ENCODE measurements at places on chromosomes 16 and 17. TPM values are rescaled to one million over a fixed set of nuclear protein-coding genes. Genes with fewer than 3 reads are reported as not detected.
A peak's percentile ranks its signal among the peaks of the same experiment; 100 is the strongest.

- H3K36me3 ChIP-seq, result no peaks in the 10 kb centered on the region
- DNase-seq, result no peak
- no peaks in the 10 kb centered on the region for H3K27me3 ChIP-seq
- peak overlapping the region; percentile 38 for H3K27ac ChIP-seq
- no peaks in the 10 kb centered on the region for H3K4me1 ChIP-seq
These were observed 49.7 kb downstream of the MYO1D start for GRCh38 chr17:32827227-32827626.

DNA sequence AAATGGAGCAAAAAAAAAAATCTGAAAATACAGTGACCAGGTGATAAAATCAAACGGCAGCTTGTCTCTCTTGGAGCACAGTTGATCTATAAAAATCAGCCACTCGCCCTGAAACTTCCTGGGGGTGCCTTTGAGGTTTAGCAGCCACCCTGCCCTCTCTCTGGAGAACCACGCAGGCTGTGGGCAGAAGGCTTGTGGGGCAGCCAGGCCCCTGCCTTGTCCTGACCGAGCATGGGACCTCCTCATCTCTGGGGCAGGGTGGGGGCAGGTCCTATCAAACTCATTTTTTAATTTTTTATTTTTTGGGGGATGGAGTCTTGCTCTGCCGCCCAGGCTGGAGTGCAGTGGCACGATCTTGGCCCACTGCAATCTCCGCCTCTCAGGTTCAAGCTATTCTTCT, 5.0 kb downstream of the TMEM238L start:
- no peak overlapping the region for H3K27ac ChIP-seq
- H3K27me3 ChIP-seq, result no peaks in the 10 kb centered on the region
- DNase-seq, result no peak
- no peaks in the 10 kb centered on the region for H3K4me1 ChIP-seq
- no peak overlapping the region for H3K4me3 ChIP-seq
- H3K36me3 ChIP-seq, result no peaks in the 10 kb centered on the region

- no peaks in the 10 kb centered on the region for H3K27me3 ChIP-seq
- no peak for DNase-seq
- peaks cover 51% of the 10 kb centered on the region for H3K36me3 ChIP-seq
- H3K27ac ChIP-seq, result no peak overlapping the region
- H3K4me1 ChIP-seq, result no peaks in the 10 kb centered on the region
These were observed 19.1 kb downstream of the ETV4 start for GRCh38 chr17:43526886-43527648.

DNA sequence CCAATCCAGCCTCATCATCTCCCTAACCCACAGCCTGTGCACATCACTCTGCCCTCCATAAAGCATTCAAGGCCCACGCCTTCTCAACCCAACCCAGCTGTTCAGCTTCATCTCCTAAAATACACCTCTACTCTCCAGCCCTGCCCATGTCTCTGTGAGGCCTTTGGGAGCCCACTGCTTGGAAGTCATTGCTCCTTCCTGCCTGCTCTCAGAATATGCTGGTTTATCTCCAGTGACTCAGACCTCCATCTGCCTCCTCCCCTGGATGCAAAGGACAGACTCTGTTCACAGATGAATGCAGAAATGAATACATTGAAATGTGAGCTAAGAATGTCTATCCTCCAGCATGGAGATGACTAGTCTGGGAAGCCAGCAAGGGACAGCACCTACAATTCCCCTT, 19.0 kb downstream of the KCNG4 start:
- H3K27me3 ChIP-seq, result no peaks in the 10 kb centered on the region
- H3K4me1 ChIP-seq, result no peaks in the 10 kb centered on the region
- H3K27ac ChIP-seq, result no peak overlapping the region
- H3K36me3 ChIP-seq, result no peaks in the 10 kb centered on the region
- H3K4me3 ChIP-seq, result no peak overlapping the region

GRCh38 chr16:30866031-30866430, 27.8 kb downstream of the BCL7C start:
- no peaks in the 10 kb centered on the region for H3K36me3 ChIP-seq
- no peak overlapping the region for H3K27ac ChIP-seq
- DNase-seq, result no peak
- no peak overlapping the region for H3K4me3 ChIP-seq

GRCh38 chr16:24681793-24682192, 47.7 kb upstream of the TNRC6A start:
- no peaks in the 10 kb centered on the region for H3K36me3 ChIP-seq
- DNase-seq, result no peak
- H3K4me3 ChIP-seq, result no peak overlapping the region
- peaks cover 14% of the 10 kb centered on the region for H3K4me1 ChIP-seq
- no peaks in the 10 kb centered on the region for H3K27me3 ChIP-seq
- H3K27ac ChIP-seq, result no peak overlapping the region

GRCh38 chr17:45243750-45244149, 18.1 kb downstream of the SPATA32 start:
- no peaks in the 10 kb centered on the region for H3K27me3 ChIP-seq
- no peak overlapping the region for H3K4me3 ChIP-seq
- H3K36me3 ChIP-seq, result peaks cover 13% of the 10 kb centered on the region
- peaks cover 38% of the 10 kb centered on the region for H3K4me1 ChIP-seq
- no peak for DNase-seq

DNA sequence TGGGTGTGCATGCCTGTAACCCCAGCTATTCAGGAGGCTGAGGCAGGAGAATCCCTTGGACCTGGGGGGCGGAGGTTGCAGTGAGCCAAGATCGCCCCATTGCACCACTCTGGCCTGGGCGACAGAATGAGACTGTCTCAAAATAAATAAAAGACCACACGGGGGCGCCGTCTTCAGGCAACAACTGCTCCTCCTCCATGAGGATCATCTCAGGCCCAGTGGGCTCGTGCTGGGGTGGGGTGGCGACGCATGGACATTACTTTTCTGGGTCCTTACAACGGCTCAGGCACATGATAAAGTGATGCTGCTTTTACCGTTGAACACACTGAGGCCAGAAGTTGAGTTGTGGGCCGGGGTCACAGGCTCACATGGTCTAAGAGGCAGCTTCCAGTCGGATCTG, 56.2 kb downstream of the PRMT7 start:
- DNase-seq, result no peak
- no peaks in the 10 kb centered on the region for H3K4me1 ChIP-seq
- no peak overlapping the region for H3K4me3 ChIP-seq
- H3K27me3 ChIP-seq, result no peaks in the 10 kb centered on the region
- no peaks in the 10 kb centered on the region for H3K36me3 ChIP-seq

ELMO3 gene
- 0.37 TPM for total RNA-seq

- H3K27ac ChIP-seq, result peak overlapping the region; percentile 88
- no peaks in the 10 kb centered on the region for H3K36me3 ChIP-seq
- H3K4me1 ChIP-seq, result peaks cover 64% of the 10 kb centered on the region
- H3K4me3 ChIP-seq, result peak overlapping the region; percentile 28
- H3K27me3 ChIP-seq, result no peaks in the 10 kb centered on the region
These were observed 2.2 kb downstream of the MLYCD start for GRCh38 chr16:83901101-83901500.

ZC3H7A gene
- 32.1 TPM for total RNA-seq

GRCh38 chr16:89111263-89111662, 17.6 kb downstream of the ACSF3 start:
- H3K27ac ChIP-seq, result no peak overlapping the region
- DNase-seq, result no peak
- H3K4me1 ChIP-seq, result no peaks in the 10 kb centered on the region
- peaks cover 34% of the 10 kb centered on the region for H3K36me3 ChIP-seq
- H3K27me3 ChIP-seq, result no peaks in the 10 kb centered on the region

DNA sequence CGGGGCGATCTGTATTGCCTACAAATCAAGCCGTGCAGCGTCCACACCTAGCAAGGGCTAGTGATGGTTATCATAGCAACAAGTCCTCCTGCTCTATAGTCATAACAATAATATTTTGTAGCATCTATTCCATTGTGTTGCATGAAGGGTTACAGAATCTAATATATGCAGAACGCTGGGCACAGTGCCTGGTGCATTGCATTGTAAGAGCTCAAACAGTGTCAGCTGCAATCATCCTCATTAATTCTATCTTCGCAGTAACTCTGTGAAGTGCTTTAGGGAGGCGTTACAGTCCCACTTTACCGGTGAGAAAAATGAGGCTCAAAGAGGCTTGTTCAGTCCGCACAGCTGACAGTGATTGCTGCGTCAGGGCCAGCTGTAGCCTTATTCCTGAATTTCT, 149.4 kb downstream of the RBFOX1 start:
- H3K27ac ChIP-seq, result no peak overlapping the region
- no peaks in the 10 kb centered on the region for H3K27me3 ChIP-seq
- H3K4me3 ChIP-seq, result no peak overlapping the region
- no peak for DNase-seq

GRCh38 chr17:31318298-31318801, 3.1 kb downstream of the EVI2A start:
- peak; percentile 76 for DNase-seq
- no peaks in the 10 kb centered on the region for H3K36me3 ChIP-seq
- peak overlapping the region; percentile 24 for H3K4me3 ChIP-seq
- H3K4me1 ChIP-seq, result peaks cover 12% of the 10 kb centered on the region
- H3K27me3 ChIP-seq, result no peaks in the 10 kb centered on the region

DNA sequence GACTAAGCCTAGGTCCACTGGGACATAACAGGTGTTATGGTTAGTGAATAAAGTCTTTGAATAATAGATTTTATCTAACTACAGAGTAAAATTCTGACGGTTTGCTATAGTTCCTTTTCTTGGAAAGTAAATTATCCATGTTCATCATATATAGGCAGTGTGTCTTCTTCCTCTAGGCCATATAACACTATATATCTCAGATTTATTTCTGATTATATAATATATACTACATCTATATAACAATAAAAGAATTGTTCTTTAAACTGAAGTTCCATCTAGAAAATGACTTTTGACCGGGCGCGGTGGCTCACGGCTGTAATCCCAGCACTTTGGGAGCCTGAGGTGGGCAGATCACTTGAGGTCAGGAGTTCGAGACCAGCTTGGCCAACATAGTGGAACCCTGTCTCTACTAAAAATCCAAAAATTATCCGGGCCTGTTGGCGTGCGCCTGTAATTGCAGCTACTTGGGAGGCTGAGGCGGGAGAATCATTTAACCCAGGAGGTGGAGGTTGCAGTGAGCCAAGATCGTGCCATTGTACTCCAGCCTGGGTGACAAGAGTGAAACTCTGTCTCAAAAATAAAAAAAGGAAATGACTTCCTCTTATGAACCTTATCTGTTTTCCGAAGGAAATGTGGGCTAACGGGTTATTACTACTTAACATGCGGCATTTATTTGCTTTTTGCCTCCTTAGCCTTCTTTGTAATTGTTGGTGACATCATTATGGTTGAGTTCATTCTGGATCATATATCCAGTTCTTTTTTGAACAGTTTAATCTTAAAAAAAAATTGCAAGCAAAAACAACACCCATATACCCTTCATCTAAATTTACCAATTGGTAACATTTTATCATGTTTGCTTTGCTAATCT, 29.2 kb downstream of the NOL11 start:
- H3K27ac ChIP-seq, result no peak overlapping the region
- H3K4me3 ChIP-seq, result no peak overlapping the region
- H3K4me1 ChIP-seq, result no peaks in the 10 kb centered on the region
- H3K27me3 ChIP-seq, result no peaks in the 10 kb centered on the region

GRCh38 chr17:6233339-6233738, 163.2 kb downstream of the WSCD1 start:
- no peaks in the 10 kb centered on the region for H3K4me1 ChIP-seq
- no peak overlapping the region for H3K4me3 ChIP-seq

- peak; percentile 66 for DNase-seq
- no peaks in the 10 kb centered on the region for H3K4me1 ChIP-seq
- H3K27ac ChIP-seq, result peak overlapping the region; percentile 100
- no peaks in the 10 kb centered on the region for H3K36me3 ChIP-seq
These were observed 744 bp upstream of the GGNBP2 start for GRCh38 chr17:36544044-36544306.

MT1F gene
- 3.2 TPM for total RNA-seq

GRCh38 chr17:19311016-19311415, 51.5 kb downstream of the B9D1 start:
- H3K4me1 ChIP-seq, result peaks cover 56% of the 10 kb centered on the region
- H3K27me3 ChIP-seq, result no peaks in the 10 kb centered on the region
- no peak overlapping the region for H3K4me3 ChIP-seq
- peak overlapping the region; percentile 55 for H3K27ac ChIP-seq
- no peak for DNase-seq
- H3K36me3 ChIP-seq, result peaks cover 55% of the 10 kb centered on the region

TEKT3 gene
- total RNA-seq, result not detected

- peaks cover 32% of the 10 kb centered on the region for H3K4me1 ChIP-seq
- H3K27me3 ChIP-seq, result no peaks in the 10 kb centered on the region
- DNase-seq, result no peak
- H3K4me3 ChIP-seq, result no peak overlapping the region
- H3K27ac ChIP-seq, result no peak overlapping the region
These were observed 18.5 kb downstream of the NFE2L1 start for GRCh38 chr17:48066656-48067055.

DNA sequence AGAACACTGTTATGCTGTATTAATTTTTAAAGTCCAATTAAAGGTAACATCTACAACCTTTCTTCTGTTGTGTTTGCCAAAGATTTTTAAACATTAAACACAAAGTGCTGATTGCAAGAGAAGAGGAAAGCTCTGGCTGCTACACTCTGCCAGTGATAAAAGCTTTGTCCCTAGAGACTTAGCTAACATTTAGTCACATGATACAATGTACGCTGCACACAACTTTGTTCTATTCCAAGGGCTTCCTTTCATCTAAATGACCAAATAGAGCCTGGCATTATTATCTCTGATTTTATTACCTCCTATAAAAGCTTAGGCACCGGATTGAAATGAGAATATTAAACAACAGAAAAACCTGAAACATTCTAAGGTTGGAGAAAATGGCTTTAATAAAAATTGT, 388.7 kb upstream of the PMFBP1 start:
- no peaks in the 10 kb centered on the region for H3K36me3 ChIP-seq
- no peak overlapping the region for H3K4me3 ChIP-seq
- no peak for DNase-seq

- H3K4me1 ChIP-seq, result no peaks in the 10 kb centered on the region
- no peak overlapping the region for H3K27ac ChIP-seq
- no peaks in the 10 kb centered on the region for H3K36me3 ChIP-seq
- H3K27me3 ChIP-seq, result no peaks in the 10 kb centered on the region
- no peak overlapping the region for H3K4me3 ChIP-seq
These were observed 35.0 kb upstream of the ASIC2 start for GRCh38 chr17:33328129-33328528.

CCL13 gene
- 0.90 TPM for total RNA-seq

ZG16 gene
- not detected for total RNA-seq

DNA sequence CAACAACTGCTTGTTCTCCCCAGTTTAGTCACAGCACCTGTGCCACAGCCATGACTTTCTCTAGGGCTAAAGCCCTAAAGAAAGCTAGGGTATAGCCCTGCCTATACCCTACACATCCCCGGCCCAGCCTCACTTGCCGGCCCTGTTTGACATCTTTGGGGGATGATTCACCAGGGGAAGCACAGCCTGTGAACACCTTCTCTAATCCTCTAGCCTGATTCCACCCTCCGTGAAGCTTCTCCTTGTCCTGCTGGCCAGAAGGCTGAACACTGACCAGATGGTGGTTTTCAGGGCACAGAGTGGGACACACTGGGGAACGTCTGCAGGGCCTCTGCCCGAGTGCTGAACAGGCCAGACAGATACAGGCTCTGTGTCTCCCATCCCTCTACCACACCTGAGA, 6.0 kb downstream of the CLEC16A start:
- H3K4me1 ChIP-seq, result peaks cover 41% of the 10 kb centered on the region
- H3K27ac ChIP-seq, result no peak overlapping the region
- no peaks in the 10 kb centered on the region for H3K36me3 ChIP-seq
- no peak overlapping the region for H3K4me3 ChIP-seq
